ENCODE measurements at places on chromosomes 1 and 21.

GRCh38 chr21:44533891-44534627 is 5.9 kb downstream of the KRTAP10-1 start:
- DNase-seq: no peak

DNA sequence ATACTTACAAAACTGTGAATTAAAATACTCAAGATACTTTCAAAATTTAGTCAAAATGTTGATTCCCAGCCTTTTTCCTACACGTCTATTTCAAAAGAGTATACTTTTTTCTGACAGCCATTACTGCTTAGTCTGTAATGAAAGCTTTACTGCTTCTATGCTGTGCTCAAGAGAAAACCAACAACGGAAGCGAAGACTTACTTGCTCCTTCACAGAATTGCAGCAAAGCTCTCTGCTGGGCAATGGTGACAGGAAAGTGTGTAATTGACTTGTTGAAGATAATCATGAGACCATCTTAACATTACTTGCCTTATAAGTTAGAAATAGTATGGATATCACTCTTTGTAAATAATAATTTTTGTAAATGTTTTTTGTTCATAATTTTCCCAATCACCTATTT is 1.7 kb upstream of the DYNLT5 start:
- no peak for DNase-seq

DNA sequence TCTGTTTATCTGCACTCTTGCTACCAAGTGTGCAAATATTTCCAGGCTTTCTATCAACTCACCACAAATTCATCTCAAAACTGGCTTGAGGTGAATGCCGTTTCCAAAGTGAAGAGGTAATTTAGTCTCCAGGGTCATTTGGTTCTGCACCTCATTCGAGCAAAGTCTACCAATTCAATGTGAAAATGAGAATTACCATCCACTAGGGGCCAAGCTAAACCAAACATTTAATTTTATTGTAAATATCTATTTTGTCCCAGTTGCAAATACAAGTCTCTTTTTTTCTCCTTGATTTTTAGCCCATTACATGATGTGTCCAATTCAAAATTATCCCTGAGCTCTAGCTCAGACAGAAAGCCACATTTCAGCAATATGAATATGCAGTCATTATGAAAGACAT is 152.3 kb upstream of the PTBP2 start:
- no peak for DNase-seq

DNA sequence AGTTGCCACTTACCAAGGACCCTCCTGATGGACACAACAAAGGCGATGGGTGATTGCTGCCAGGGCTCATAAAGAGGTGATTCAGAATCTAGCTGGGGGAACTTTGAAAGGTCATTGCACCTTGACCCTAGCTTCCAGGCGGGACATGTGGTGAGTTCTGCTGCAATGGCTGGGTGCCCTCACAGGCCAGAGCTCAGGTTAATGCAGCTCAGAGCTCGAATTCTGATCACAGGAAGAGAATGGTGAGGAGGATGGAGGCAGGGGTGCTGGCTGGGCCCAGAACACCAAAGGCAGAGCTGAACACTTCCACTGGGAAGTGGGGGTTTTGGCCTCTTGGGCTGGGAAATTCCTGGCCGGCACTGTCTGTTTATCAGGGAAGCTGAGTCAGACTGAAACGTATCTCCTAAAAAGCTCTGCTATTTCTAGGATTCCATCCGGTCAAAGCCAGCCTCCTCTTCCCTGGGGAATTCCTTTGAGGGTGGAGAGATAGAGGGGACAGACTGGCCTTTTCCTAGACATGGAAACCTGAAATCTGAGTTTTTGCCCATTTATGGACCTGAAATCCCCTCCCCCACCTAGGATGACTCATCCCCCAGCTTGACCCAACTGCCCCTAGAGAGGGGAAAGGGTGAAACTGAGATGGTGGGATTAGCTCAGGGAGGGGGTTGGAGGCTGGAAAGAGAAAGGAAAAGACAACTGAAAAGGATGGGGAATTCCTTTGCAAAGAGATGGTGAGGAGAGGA is 27.2 kb downstream of the NUAK2 start:
- no peak for DNase-seq

GRCh38 chr1:228076796-228077430 is 5.6 kb upstream of the ARF1 start:
- DNase-seq: no peak

- DNase-seq: no peak
Observed at GRCh38 chr1:98398092-98398491, 263.4 kb upstream of the SNX7 start.

GRCh38 chr1:63073309-63074306 is 248.8 kb upstream of the FOXD3 start:
- DNase-seq: peak; percentile 62

- peak; percentile 36 for DNase-seq
Observed at GRCh38 chr1:147640553-147641165, 29.7 kb downstream of the ACP6 start.

- peak; percentile 10 for DNase-seq
Observed at GRCh38 chr1:111441573-111442192, 7.4 kb downstream of the WDR77 start.

DNA sequence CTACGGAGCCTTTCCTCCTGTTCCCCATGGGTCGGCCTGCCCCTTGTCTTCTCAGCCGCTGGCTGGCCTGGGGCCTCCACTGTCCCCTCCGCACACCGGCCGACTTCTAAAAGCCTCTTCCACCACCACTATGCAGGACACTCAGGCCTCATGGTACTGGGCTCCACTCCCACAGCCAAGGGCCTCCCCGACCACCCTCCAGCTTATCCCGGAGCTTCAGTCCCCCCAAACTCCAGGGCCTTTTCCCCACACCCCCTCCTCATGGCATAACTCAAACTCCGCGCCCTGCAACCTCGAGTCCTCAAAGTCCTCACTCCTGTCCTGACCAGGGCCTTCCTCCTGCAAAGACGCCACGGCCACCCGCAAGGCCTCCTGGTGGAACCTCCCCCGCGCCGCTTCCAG is 2.0 kb downstream of the LRRC41 start:
- DNase-seq: no peak

DNA sequence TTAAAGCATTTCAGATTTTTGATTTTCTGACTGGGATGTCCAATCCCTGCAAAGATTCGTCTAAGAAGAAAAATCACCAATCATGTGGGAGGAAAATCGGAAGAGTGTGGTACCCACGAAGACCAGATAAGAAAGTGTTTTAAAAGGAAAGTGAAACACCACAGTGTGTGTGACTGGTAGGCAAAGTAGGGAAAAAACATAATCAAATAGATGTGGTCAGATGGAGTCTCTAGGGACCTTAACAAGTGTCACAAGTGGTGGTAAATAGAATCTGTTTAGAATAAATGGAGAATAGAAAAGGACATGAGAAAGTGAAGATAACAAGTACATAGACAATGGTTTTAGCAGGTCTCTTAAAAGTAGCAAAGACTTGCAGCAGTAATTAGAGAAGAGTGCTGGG is 154.6 kb downstream of the SLC30A10 start:
- DNase-seq: no peak

GRCh38 chr21:25373126-25374082 is 233.9 kb downstream of the MRPL39 start:
- no peak for DNase-seq

GRCh38 chr1:226993814-226994585 is 53.9 kb downstream of the COQ8A start:
- DNase-seq: no peak

DNA sequence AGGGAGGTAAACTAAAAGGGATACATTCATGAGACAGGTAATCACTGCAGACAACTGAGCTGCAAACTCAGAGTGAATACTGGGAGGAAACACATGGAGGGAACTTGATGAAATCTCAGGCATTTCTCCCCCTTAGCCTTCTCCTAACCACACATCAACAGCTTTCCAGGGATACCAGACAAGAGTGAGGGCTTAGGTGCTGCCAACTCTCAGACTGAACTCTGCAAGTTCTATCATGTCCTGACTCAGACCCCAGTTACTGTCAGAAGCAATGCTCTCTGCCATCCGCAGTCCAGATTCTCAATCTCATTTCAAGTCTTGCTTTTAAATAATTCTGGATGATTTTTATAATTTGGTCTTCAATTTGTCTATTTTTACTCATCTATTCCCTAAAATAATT is 267.3 kb downstream of the LTN1 start:
- no peak for DNase-seq

GRCh38 chr1:40058453-40059337 is 18.2 kb downstream of the CAP1 start:
- DNase-seq: no peak

DNA sequence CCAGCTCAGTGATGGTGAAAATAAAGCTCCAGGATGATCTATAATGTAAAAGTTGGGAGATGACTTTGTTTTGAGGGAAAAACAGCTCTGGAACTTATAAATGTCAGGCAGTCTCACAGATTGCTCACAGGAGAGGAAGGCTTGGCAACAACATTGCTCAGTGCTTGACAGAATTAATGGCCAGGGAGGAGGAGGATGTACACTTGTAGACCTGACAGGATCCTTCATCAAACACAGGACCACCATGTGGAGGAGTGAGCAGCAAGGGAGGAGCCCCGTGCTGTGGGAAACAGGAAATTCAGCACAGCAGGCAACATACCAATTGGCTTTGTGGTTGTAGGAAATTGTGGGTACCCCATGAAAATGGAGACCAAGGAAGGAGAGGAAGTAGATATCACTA is 291.8 kb upstream of the CAMK1G start:
- DNase-seq: no peak

- DNase-seq: no peak
Observed at GRCh38 chr1:56061824-56062223, 517.5 kb downstream of the PLPP3 start.

DNA sequence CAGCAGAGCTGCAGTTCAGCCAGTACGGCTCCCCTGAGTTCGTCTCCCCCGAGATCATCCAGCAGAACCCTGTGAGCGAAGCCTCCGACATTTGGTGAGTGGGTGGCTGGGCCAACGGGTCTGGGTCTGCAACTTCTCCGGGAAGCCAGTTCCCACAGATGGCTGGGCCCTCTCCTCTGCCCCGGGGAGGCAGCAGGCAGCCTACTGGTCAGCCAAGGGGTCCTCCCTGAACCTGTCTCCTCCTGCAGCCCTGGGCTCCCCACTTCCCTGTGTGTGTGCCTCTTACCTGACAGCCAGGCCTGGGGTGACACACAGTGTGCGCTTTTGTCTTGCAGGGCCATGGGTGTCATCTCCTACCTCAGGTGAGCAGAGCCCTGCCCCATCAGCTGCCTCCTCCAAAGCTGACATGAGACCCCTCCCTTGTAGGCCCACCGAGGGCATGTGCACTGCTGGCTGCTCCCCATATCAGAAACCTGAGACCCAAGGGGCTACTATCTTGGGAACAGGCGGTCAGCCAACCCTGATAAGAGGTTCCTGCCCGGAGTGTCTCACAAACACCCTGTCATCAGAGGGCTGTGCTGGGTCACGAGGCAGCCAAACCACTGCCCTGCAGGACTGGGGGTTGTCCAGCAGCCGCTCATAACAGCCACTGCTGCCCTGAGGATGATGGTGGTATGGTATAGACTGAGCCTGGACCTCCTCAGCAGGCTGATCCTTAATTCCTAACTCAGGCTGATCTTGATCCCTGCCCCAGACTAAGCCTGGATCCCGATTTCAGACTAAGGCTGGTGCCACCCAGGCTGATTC is 37.6 kb downstream of the TRIM11 start:
- no peak for DNase-seq

DNA sequence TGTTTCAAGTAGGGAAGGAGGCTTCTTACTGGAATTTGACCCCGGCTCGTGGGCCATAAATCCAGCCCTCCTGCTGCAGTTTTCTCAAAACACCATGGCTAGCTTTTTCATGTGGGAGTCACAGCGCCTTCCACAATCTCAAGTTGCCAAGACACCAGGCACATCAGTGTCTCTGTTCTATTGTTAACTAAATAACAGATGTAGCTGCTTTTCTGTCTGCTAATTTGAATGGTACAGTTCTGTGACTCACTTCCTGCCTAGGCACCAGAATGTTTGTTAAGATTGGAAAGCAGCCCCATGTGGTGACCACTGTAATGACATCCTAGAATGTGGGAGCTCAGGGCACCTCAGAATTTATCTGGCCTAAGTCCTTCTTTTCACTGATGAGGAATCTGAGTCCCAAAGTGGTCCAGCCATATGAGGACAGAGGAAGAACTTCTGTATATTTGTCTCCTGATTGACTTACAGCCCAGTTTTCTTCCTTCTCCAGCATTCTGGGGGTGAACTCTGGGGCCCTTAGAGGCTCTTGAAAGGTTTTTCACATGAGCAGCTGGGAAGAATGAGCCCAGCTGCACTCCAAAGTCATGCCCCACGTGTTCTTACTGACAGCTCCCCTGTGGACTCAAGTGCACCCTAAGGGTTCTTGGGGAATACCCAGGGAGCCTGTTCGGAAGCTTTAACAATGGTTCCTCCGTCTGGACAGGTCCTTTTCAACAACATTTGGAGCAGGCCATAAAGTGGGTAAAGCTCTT is 27.5 kb downstream of the TRIM45 start:
- DNase-seq: no peak

- DNase-seq: no peak
Observed at GRCh38 chr1:175841738-175842187, 98.4 kb upstream of the TNR start.

DNA sequence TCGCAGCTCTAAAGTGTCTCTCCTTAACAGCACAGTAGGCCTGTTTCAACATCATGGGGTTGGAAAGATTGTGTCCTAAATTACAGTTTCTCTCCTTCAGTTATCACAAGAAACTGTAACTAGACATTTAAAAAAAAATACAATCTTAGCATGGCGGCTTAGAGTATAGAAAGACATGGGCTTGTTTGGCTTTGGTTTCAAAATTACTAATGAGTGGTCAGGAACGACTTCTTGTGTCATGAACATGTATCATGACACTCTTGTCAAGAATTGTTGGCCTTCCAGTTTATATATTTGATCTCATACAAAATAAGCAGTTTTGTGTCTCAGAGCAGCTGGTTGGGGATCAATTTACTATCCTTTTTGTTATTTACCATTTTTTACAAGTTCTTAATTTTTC is 2.1 kb downstream of the GJA8 start:
- no peak for DNase-seq

DNA sequence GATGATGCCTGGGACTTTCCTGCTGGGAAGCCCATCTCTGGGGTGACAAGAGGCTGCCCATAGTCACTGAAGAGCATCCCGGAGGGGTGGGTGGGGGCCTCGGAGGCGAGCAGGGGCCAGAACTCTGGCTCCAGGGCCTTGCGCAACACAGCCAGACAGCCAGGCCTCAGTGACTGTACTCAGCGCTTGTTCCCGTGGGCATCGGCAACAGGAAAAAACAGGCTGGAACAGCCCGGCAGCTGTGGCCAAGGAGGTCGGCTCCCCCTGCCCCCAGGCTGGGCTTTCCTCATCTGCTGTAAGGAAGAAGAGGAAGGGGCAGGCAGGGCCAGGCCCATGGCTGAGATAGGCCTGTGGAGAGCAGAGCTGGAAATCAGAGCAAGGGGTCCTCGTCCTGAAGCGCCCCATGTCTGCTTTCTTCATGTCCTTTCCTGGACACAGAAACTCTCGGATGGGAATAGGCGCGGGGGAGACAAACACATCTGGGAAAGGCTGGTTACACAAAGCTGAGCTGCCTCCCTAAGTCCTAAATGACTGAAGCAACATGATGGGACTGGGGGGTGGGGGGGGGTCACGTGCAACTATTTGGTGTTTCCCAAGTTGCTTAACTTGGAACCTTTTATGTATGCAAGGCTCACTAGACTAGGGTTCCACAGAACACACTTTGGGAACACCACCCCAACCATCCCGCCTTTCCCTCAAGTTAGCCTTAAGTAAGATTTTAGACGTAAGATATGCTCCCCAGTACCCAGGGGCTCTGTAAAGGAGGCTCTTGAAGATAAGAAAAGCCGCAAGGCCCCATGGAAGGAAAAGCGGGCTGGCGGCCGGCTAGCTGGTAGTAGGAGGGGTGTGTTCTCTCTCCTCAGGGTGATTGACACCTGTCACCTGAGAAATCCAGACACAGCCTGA is 30.7 kb downstream of the HSPG2 start:
- no peak for DNase-seq
